Heart right ventricle (tissue), 16 donors: ENCODE measurements at places on chromosomes 6 and 20. TPM values are rescaled to one million over a fixed set of nuclear protein-coding genes. Genes with fewer than 3 reads are reported as not detected.

DNA sequence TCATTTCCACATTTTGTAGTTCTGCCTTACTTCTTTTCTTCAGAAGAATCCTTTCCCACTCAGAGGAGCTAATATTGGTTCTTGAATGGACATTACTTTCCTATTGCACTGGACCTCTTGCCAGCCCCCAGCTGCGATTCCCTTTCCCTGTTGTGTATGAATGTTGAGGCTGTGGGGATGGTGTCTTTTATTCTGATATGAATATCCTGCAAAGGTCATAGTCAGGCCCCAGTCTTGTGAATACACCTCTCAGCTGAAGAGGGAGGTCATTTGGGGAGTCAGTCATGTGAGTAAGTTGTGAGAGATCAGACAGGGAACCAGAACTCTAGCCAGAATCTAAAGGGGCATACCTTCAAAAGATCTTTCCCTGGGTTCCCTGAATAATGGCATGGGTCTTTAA lies 32.6 kb upstream of the OSTM1 start:
- no peaks in the 10 kb centered on the region for H3K4me1 ChIP-seq
- DNase-seq, result no peak
- H3K27ac ChIP-seq, result no peak overlapping the region
- H3K27me3 ChIP-seq, result peaks cover 34% of the 10 kb centered on the region

- H3K36me3 ChIP-seq, result no peaks in the 10 kb centered on the region
- H3K4me3 ChIP-seq, result no peak overlapping the region
- H3K4me1 ChIP-seq, result no peaks in the 10 kb centered on the region
Observed at GRCh38 chr6:157548635-157549467, 167.9 kb downstream of the ZDHHC14 start.

DNA sequence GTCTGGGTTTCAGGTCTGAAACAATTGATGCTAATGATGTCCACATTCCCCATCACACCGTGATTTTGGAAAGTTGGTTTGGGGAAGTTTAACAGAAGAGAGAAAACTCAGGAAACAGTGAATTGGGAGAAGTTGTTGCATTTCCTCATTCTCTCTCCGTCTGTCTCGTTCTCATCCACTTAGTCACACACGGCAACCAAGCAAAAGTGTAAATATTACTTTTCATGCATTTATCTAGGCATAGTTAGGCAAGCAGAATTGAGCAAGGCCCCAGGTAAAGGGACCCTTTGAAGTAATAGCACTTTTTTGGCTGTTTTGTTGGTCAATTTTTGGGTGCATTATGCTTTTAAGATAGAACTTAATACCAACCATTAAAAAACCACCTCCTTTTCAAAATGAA lies 137.0 kb upstream of the SULF2 start:
- no peaks in the 10 kb centered on the region for H3K4me1 ChIP-seq
- H3K27me3 ChIP-seq, result peaks cover 34% of the 10 kb centered on the region
- H3K36me3 ChIP-seq, result no peaks in the 10 kb centered on the region
- no peak for DNase-seq
- H3K4me3 ChIP-seq, result no peak overlapping the region

GRCh38 chr20:20548527-20549266 lies 163.7 kb downstream of the RALGAPA2 start:
- no peak overlapping the region for H3K27ac ChIP-seq
- H3K4me1 ChIP-seq, result no peaks in the 10 kb centered on the region
- H3K36me3 ChIP-seq, result peaks cover 10% of the 10 kb centered on the region
- DNase-seq, result no peak
- no peaks in the 10 kb centered on the region for H3K27me3 ChIP-seq

GRCh38 chr20:8608470-8608869 lies 460.4 kb upstream of the PLCB4 start:
- H3K36me3 ChIP-seq, result no peaks in the 10 kb centered on the region
- no peak overlapping the region for H3K27ac ChIP-seq
- H3K27me3 ChIP-seq, result no peaks in the 10 kb centered on the region
- no peak overlapping the region for H3K4me3 ChIP-seq
- no peak for DNase-seq

- no peak for DNase-seq
- no peaks in the 10 kb centered on the region for H3K4me1 ChIP-seq
- H3K27me3 ChIP-seq, result peaks cover 78% of the 10 kb centered on the region
- peak overlapping the region; percentile 53 for H3K4me3 ChIP-seq
- H3K27ac ChIP-seq, result peak overlapping the region; percentile 40
Observed at GRCh38 chr6:11043378-11043960, 636 bp downstream of the ELOVL2 start.

- no peak overlapping the region for H3K27ac ChIP-seq
- H3K4me1 ChIP-seq, result no peaks in the 10 kb centered on the region
- no peak for DNase-seq
Observed at GRCh38 chr20:15945289-15945688, 628.0 kb downstream of the KIF16B start.

- H3K4me3 ChIP-seq, result no peak overlapping the region
- no peaks in the 10 kb centered on the region for H3K4me1 ChIP-seq
- H3K27me3 ChIP-seq, result no peaks in the 10 kb centered on the region
- no peaks in the 10 kb centered on the region for H3K36me3 ChIP-seq
Observed at GRCh38 chr6:90984066-90984465, 397.2 kb upstream of the MAP3K7 start.

- DNase-seq, result no peak
- H3K4me3 ChIP-seq, result no peak overlapping the region
- H3K36me3 ChIP-seq, result no peaks in the 10 kb centered on the region
- H3K27me3 ChIP-seq, result no peaks in the 10 kb centered on the region
Observed at GRCh38 chr6:92763274-92763584, 656.1 kb downstream of the EPHA7 start.

GRCh38 chr6:169172946-169173345 lies 80.7 kb downstream of the THBS2 start:
- no peaks in the 10 kb centered on the region for H3K27me3 ChIP-seq
- no peak overlapping the region for H3K27ac ChIP-seq
- no peak for DNase-seq
- H3K4me1 ChIP-seq, result no peaks in the 10 kb centered on the region
- H3K36me3 ChIP-seq, result no peaks in the 10 kb centered on the region

GRCh38 chr6:133973109-133973971 lies 20.3 kb downstream of the TBPL1 start:
- peaks cover 31% of the 10 kb centered on the region for H3K4me1 ChIP-seq
- no peaks in the 10 kb centered on the region for H3K36me3 ChIP-seq
- DNase-seq, result no peak
- H3K27ac ChIP-seq, result no peak overlapping the region
- no peak overlapping the region for H3K4me3 ChIP-seq

GRCh38 chr20:8128291-8129060 lies 3.6 kb upstream of the PLCB1 start:
- no peaks in the 10 kb centered on the region for H3K36me3 ChIP-seq
- DNase-seq, result no peak
- H3K27me3 ChIP-seq, result peaks cover 6% of the 10 kb centered on the region

GRCh38 chr20:48787861-48788375 lies 39.9 kb downstream of the PREX1 start:
- no peak for DNase-seq
- no peaks in the 10 kb centered on the region for H3K27me3 ChIP-seq
- H3K36me3 ChIP-seq, result no peaks in the 10 kb centered on the region
- no peak overlapping the region for H3K27ac ChIP-seq

GRCh38 chr20:17380801-17381200 lies 150.4 kb downstream of the BFSP1 start:
- peaks cover 5% of the 10 kb centered on the region for H3K27me3 ChIP-seq
- H3K27ac ChIP-seq, result no peak overlapping the region
- H3K4me3 ChIP-seq, result no peak overlapping the region
- no peaks in the 10 kb centered on the region for H3K4me1 ChIP-seq
- H3K36me3 ChIP-seq, result no peaks in the 10 kb centered on the region
- no peak for DNase-seq

DNA sequence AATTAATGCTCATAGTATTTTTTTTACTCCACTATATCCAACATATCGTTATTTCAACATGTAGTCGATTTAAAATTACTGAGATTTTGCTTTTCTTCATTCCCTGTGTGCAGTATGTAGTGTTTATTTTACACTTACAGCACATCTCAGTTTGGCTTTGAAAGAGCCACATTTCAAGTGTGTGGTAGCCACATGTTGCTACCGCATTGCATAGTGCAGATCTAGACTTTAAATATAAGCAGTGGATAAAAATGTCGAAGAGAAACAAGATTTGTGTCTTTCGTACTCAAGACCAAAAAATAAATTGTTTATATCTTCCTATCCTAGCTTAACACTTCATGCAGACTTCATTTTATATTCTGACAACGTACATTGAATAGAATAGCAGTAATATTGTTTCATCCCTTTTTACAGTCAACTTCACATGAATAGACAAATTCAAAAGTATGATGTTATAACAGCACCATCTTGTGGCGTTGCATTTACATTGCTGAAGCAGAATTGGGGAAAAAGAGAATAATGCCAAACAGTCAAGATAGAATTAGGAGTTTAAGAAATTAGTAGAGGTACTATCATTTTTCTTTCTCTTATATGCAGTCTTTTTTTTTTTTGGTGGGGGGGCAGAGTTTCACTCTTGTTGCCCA lies 29.9 kb downstream of the FBXO5 start:
- peaks cover 6% of the 10 kb centered on the region for H3K4me1 ChIP-seq
- no peak overlapping the region for H3K27ac ChIP-seq
- no peak for DNase-seq
- no peak overlapping the region for H3K4me3 ChIP-seq

DNA sequence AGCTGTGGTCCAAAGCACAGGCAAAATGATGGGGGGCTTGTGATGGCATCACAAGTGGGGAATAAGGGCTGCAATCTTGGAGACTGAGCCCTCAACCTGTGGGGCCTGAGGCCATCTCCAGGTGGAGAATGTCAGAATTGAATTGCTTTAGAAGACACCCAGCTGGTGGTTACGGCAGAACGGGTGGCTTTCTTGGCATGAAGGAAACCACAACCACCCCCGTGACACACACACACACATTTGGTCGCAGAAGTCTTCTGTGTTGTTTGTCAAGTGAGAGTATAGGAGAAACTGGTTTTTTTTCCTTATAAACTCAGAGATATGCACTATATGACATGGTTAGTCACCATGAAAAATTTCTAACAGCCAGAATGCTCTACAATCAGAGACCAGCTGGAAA lies 139.5 kb upstream of the CDH4 start:
- peaks cover 11% of the 10 kb centered on the region for H3K27me3 ChIP-seq
- H3K4me3 ChIP-seq, result no peak overlapping the region
- no peaks in the 10 kb centered on the region for H3K4me1 ChIP-seq

DNA sequence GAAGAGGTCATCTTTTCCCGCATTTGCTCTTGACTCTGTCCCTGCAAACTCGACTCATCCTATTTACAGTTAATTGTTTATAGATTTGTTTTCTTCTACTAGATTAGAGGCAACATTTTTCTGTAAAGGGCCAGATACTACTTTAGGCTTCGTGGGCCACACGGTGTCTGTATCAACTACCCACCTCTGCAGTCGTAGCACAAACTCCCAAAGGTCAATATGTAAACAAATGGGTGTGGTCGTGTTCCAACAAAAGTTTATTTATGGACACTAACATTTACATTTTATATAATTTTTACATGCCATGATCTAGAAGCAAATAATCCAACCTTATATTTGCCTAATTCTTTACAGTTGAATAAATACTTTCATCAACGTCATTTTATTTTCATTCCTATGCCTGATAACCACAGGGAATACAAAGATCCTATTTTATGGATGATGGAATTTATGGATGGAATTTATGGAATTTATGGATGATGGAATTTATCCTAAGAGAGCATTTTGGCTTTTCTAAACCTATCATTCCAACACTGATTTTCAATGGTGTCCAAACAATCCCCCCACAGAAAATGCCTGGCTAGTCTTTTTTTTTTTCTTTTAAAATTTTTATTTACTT lies 232.8 kb downstream of the MYLK4 start:
- H3K4me1 ChIP-seq, result no peaks in the 10 kb centered on the region
- no peak overlapping the region for H3K27ac ChIP-seq
- DNase-seq, result no peak
- peaks cover 14% of the 10 kb centered on the region for H3K27me3 ChIP-seq
- no peak overlapping the region for H3K4me3 ChIP-seq

GRCh38 chr6:1131285-1132079 lies 180.4 kb upstream of the FOXQ1 start:
- H3K4me3 ChIP-seq, result no peak overlapping the region
- H3K36me3 ChIP-seq, result no peaks in the 10 kb centered on the region
- H3K27me3 ChIP-seq, result no peaks in the 10 kb centered on the region

DNA sequence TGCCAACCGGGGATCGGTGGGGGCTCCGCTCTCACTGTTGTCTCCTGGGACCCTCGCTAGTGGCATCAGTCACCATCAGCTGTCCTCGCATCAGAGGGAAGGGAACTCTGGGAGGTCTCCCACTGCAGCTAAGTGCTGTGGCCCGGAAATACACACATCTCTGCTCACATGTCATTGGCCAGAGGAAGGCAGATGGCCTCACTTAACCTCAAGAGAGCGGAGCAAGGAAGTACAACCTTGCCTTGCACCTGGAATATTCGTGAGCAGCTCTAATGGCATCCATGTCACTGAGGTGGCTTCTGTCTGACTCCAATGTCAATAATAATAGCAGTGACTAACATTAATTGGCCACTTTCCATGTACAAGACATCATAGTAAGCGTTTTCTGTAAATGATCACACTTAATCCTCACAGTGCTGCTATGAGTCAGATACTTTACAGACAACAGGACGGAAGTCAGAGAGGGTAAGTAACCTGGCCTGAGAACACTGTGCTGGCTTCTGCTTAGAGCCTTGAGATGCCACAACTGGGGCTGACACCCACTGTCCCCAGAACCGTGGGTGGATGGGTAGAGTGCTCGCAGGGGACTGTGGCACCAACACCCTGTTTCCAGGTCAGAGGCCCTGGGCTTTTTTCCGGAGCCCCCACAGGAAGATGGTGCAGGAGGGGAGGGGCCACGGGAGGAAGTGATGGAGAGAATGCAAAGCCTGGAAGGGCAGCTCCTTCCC lies 6.0 kb downstream of the LHFPL5 start:
- no peak overlapping the region for H3K4me3 ChIP-seq
- no peak overlapping the region for H3K27ac ChIP-seq
- H3K27me3 ChIP-seq, result peaks cover 6% of the 10 kb centered on the region
- H3K4me1 ChIP-seq, result no peaks in the 10 kb centered on the region
- DNase-seq, result no peak

GRCh38 chr20:20188647-20189046 lies 136.3 kb downstream of the CFAP61 start:
- no peaks in the 10 kb centered on the region for H3K36me3 ChIP-seq
- H3K4me1 ChIP-seq, result no peaks in the 10 kb centered on the region
- H3K4me3 ChIP-seq, result no peak overlapping the region

POU5F1 gene
- not detected for total RNA-seq

SALL4 gene
- not detected for total RNA-seq

BEND6 gene
- 0.31 TPM for total RNA-seq

NR2E1 gene
- total RNA-seq, result not detected

SLC22A23 gene
- total RNA-seq, result 7.0 TPM

CSNK2A1 gene
- 130 TPM for total RNA-seq
